T47D (cell line): ENCODE measurements at places on chromosomes 6 and 20.

- DNase-seq: no peak
Measured at GRCh38 chr20:21173485-21173884, 47.6 kb downstream of the KIZ start.

GRCh38 chr6:127865108-127865507, 35.8 kb downstream of the THEMIS start:
- DNase-seq: no peak

DNA sequence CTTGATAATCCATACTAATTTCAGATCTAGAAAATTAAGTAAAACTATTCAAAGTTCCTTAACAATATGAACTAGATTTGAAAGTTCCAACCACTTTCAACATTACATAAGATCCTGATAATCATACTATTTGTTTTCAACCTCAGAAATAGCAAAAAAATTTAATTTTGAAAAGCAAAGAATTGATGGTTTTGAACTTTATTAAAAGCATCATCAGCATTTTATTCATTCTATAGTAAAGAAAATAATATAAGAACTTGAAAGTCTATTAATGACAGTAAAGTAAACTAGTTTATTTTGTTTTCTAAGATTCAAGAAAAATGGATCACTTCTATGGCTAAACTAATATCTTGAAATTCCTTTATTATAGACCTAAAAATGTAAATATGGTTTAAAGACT, 26.8 kb downstream of the EYS start:
- no peak for DNase-seq

DNA sequence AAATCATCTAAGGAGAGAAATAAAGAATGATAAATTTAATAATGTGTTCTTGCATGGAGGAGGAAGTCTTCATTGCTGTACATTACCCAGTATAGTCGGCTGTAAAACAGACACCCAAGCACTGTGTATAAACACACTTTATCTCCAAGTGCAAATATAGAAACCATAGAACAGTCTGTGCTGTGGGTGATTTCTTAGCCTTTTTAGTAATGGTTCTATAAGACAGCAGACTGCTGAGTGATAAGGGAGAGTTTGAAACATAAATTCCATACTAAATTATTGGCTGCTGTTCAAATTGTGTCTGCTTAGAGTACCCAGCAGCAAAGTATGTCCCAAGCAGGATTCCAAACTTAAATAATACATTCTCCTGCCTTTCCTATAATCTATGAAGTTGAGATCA, 4.6 kb downstream of the FILIP1 start:
- no peak for DNase-seq

- DNase-seq: no peak
Measured at GRCh38 chr6:3848380-3848779, 793 bp upstream of the FAM50B start.

DNA sequence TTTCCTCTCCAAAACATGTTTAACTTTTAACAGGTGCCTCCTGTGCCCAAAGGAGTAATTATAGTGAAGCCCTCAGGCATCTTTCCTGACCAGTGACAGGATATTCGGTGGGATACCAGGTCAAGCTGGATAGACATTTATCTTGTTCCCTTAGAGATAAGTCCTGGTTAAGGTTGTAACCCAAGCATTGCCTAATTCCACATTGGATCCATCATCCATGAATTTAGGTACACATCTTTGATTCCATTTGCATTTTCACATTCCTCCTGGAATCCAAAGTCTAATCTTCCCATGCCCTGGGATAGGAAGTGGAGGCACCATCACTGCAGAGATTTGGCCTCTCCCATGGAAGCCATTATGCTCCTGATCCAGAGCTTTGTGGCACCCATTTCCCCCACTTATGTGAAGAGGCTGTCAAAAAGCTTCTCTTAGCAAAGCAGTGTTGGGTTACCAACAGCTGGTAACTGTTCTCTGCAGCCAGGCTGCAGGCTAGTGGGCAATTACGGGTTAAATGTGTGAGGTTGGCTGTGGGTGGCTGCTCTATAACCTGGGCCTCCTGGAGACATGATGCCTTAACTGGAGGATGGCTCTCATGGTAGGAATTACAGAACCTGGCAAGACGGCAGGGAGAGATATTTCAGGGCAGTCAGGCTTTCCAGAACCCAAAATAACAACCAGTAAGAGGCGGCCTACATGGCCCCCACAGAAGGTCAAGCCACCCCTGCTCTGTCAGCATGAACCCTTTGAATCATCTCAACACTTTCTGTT, 96.9 kb upstream of the VGLL2 start:
- no peak for DNase-seq

GRCh38 chr20:362271-363254, 15.7 kb downstream of the NRSN2 start:
- no peak for DNase-seq

DNA sequence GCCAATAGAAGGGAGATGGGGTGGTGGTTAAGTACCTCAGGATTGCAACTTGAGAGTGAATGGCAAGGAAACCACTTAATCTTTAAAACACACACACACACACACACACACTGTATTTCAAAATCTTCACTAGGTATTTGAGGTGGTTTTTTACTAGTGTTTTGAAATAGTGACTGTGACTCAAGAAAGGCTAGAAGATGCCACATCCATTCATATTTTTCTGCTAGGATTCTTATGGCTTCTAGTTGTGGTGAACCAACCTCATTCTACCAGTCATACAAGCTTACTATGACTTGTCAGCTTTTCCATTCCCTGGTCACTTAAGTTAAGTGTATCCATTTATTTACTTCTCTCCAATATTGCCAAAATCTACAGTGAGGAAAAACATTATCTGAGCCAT, 519.4 kb upstream of the JAG1 start:
- no peak for DNase-seq

- no peak for DNase-seq
Measured at GRCh38 chr6:132612449-132613108, 11.5 kb downstream of the TAAR2 start.

DNA sequence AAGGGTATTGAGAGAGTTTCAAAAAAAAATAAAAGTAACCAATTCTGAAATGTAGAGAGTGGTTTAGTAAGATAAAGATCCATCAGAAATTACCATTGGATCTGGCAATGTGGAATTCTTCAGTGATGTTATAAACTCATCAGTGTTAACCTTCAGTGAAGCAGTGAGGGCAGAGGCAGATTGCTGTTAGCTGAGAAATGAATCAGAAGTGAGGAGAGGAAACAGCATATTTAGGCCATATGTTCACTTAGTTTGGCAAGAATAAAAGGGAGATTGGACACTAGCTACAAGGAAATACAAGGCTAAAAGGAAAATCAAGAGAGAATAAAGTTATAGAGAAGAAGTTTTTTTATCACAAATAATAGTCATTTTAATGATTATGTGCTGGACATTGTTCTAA, 9.6 kb downstream of the KCNQ5 start:
- no peak for DNase-seq

DNA sequence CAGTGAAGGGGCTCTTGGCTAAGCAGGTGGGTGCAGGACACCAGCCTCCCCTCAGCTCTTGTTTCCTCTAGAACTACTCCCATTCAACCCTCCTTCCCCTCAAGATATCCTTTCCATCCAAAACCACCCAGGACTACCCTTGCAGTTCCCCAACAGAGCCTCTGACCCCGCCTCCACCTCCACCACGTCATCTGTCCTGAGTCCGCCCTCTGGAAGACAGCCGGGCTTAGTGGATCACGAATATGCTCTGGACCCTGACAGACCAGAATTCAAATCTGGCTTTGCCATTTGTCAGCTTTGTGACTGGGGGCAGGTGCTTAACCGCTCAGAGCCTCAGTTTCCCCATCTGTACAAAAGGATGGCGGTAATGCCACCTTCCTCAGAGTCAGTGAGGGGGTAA, 31.4 kb downstream of the TFEB start:
- DNase-seq: no peak

DNA sequence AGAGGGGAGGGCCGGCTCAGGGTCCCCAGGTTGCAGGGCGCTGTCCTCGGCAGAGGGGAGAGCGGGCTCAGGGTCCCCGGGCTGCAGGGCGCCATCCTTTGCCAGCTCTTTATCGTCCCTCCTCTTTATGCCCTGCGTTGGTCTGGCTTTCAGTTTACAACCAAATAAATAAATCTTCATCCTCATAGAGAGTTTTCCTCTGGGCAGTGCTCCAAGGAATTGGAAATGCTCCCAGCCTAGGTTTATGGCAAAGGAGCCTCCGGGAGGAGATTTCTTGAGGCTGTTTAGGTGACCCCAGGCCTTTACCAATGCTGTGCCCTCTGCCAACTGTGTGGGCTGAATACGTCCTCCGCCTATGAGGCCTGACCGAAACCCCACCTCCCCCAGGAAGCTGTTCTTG, 60.2 kb downstream of the CHMP4B start:
- DNase-seq: no peak

GRCh38 chr6:107129370-107129925, 14.1 kb upstream of the BEND3 start:
- no peak for DNase-seq
